Stimulated activated CD4-positive, alpha-beta T cell treated with anti-CD3 and anti-CD28 coated beads, Interleukin-12 subunit alpha, Interleukin-12 subunit beta, amount 100 ng/mL, for 48 hours (primary cell): ENCODE measurements at places on chromosomes 1 and 21.

DNA sequence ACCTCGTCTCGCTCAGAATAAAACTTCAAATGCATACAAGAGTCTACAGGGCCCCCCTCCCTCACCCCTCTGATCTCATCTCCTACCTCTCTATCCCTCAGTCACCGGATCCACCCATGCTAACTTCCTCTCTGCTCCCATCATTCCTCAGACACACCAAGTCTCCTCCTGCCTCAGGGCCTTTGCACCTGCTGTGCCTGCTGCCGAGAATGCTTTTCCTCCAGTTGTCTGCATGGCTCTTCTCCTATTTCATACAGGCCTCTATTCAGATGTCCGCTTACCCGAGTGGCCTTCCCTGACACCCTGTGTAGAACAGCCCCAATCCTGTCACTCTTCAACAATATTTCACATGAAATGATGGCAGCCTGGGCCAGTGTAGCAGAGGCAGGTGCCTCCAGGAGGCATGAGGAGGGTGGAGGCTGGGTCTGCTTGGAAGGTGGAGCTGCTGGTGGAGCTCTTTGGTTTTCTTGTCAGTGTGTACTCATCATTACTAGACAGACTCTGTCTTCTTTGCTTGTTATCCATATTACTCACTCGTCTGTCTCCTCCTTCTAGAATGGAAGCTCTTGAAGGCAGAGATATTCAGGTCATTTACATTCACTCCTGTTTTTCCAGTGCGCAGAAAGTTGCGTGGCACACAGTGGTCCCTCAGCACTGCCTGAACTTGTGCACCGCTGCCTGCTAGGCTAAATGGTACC, 4.2 kb downstream of the SH2D2A start:
- DNase-seq, result no peak

DNA sequence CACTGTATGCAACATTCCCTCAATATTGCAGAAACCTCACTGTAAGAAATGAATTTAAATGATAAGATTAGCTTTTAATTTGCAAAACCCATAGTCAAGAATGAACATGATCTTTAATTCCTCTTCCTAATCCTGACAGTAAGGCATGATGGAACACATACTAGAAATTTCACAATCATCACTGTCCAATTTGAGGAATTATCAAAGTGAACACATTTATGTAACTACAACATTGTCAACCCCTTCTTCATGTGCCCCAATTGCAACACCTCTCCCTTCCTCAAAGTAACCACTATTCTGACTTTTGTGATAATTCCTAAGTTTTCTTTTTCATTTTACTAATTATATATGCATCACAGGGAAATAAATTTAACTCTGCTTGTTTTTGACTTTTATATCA, 103.1 kb downstream of the LHX8 start:
- DNase-seq, result no peak

- no peak for DNase-seq
Observed at GRCh38 chr21:44767834-44768831, 33.5 kb downstream of the UBE2G2 start.

DNA sequence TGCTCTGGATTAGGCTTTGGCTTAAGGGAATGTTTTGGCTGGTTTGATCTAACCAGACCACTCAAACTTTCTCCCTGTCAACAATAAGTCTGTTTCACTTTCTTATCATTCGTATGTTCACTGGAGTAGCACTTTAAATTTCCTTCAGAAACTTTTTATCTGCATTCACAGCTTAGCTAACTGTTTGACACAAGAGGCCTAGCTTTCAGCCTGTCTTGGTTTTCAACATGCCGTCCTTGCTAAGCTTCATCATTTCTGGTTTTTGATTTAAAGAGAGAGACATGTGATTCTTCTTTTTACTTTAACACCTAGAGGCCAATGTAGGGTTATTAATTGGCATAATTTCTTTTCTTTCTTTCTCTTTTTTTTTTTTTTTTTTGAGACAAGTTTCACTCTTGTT, 14.9 kb upstream of the CYB5R1 start:
- DNase-seq, result no peak

- no peak for DNase-seq
Observed at GRCh38 chr1:206506405-206507283, 687 bp upstream of the RASSF5 start.

DNA sequence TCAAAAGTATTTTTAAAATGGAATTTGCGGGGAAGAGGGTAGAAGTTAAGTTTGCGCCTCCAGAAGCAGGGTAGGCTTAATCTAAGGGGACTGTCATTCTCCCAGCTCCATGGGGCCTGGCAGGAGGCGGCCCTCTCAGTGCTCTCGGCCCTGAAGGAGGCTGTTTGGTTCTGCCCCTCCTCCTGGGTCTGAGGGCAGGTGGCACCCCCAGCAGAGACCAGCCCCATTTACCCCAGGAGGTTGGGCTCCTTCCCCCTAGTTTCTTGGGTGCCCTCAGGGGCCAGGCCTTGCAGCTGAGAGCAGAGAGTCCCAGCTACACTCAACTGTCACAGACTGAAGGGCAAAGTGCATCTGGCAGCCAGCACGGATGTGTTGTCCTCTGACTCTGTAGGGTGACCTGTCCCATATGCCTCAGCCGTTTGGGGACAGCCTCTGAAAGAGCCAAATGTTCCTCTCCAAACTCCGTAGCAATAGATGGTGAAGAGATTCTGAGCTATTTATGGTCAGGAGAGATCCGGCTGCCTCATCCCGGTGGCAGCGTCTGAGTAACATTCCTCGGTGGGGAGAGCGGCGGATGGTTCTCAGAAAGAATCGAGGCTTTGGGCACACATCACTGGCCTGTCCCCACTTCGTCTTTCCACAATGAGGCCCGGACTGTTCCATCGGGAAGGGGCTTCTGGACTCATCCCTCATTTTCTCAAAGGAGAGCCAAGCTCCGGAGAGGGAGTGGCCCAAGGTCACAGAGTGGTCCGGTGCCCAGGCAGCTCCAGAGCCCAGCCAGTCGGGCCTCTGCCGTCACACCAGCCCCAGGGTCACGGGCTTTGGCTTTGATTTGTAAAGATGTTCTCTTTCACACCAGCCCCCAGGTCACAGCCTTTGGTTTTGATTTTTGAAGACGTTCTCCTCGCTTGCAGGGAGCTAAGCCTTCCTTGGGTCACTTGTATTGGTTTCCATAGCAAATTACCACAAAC, 424.2 kb upstream of the VAMP3 start:
- DNase-seq, result no peak

DNA sequence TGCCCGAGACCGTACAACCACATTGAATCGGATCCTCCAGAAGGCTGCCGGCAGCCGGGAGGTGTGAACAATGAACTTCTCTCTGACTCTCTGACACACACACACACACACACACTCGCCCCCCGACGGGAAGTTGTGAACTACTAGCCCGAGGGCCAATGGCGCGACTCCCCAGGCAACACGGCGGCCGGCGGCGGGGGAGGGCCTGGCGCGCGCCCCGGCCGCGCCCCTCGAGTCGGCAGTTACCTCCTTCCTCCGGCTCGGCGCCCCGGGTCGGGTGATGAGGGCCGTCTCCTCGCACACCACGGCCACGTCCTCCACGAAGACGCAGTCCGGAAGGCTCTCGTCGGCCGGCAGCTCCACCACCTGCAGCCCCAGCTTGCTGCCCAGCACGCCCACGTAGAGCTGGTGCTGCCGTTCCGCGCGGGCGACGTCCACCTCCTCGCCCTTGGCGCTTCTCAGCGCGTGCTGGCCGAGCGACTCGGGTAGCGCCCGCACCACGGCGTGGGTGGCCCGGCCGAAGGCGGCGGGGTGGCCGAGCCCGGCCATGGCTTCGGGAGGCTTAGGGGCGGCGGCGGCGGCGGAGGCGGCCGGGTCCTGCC, 361 bp downstream of the DDAH1 start:
- DNase-seq, result no peak

GRCh38 chr1:161133220-161133740, 813 bp upstream of the DEDD start:
- no peak for DNase-seq

GRCh38 chr1:201489643-201490261, 17.2 kb downstream of the CSRP1 start:
- no peak for DNase-seq

- no peak for DNase-seq
Observed at GRCh38 chr1:41322835-41323234, 38.4 kb upstream of the FOXO6 start.

DNA sequence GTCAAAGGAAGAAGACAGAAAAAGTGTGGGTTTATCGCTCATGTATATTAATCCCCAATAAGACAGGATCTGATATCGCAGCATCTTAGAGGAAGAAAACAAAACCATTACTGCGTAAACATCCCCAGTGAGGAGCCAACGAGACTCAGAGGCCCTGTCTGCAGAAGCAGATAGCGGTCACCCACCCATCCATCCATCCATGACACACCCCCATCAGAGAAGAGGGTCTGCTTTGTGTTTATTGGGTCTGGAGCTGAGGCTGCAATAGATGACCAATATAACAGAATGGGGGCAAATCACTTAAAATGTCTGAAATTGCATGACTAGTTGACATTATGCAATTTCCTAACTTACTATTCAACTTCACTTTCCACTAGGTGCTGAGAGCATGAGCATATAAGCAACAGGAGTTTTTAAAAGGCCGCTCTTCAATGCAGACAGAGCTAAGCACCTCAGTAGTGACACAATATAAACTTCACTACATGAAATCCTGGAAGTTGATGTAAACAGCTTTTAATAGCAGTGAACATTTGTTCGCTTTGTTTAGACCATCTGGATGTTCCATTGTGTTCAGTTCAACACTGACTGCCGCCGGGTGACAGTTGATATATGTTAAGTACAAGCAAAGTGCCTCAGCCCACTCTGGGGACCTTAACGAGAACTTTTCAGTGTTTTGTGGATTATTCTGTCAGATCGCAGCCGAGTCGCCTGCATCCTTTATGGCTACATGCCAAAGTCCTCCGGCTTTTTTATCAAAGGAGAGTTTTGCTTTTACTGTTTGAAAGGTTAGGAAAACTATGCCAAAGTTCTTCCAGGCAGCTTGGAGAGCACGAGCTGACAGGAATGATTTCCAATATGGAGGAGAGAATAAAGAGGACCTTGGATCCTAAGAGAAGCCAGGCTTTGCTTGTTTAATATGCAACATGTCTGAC, 167.5 kb downstream of the ZNF281 start:
- DNase-seq, result no peak

DNA sequence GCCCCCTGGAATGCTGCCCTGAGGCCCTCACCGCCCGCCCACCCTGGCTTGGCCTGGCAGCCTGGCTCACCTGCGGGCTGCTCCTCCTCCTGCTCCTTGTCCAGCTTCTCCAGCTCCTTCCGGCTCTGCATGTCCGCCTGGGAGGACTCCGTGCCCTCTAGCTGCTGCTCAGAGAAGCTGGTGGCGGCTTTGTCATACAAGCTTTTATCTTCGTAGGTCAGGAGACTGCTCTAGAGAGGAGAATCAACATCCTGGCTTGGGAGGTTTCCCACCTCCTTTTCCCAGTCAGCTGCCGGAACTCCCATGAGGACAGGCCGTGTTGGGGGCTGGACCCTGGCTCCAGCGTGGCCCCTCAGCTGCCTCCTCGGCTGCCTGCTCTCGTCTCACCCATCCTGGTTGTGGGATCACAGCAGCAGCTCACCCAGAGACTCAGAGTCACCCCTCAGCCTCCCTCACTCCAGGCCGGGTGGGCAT, 36.6 kb upstream of the TMEM52 start:
- DNase-seq, result no peak

- no peak for DNase-seq
Observed at GRCh38 chr1:172351754-172352161, 68.7 kb upstream of the C1orf105 start.

DNA sequence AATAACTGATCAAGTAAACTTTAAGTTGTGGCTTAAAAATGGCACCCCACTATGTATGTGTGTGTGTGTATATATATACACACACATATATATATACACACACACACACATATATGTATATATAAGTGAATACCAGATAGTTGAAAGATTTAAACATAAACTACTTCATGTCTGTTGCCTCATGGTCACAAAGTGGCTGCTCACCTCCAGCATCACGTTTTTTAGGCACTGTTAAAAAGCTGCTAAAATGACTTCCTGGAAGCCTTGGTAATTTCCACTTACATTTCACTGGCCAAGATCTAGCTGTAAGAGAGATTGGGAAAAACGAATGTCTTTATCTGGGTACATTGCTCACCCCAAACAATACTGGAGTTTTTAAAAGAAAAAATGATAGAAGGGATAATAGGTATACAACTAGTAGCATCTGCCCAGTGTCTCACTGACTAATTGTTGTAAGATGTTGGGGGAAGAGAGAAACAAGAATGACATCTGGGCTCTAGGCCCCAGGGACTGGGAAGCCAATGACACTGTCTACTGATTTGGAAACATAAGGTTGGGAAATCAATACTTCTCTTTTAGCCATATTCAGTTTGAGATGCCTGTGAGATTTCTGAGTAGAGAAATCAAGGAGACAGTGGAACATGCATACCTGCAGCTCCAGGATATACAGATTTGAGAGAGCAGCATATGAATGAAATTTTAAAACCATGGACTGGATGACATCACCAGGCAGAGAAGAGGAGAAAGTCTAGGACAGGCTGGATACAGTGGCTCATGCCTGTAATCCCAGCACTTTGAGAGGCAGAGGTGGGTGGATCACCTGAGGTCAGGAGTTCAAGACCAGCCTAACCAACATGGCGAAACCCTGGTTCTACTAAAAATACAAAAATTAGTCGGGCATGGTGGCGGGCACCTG, 42.8 kb downstream of the CLDN14 start:
- DNase-seq, result no peak
